Activated CD4-positive, alpha-beta memory T cell treated with anti-CD3 and anti-CD28 coated beads, Interleukin-2, amount 10 ng/mL, durations not matched to agents 7 days and 5 days (primary cell): ENCODE measurements at places on chromosomes 12 and 14. TPM values are rescaled to one million over a fixed set of nuclear protein-coding genes. Genes with fewer than 3 reads are reported as not detected.

DNA sequence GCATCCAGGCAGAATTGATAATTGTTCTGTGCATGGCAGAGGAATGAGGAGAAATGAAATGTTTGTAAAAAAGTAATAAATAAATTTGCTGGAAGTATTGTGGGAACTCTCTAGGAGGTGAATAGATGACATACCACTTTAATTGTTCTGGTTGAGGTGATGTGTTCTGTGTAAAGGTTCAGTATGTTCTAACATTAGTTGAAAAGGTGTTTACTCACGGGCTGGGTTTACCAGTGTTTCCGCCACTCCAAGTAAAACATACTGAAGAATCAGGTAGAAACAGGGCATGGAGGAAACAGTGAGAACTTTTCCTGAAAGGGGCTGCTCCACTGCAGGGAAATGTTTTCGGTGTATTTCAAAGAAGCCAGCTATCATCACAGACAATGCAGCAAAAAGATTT is 53.3 kb downstream of the SLC15A5 start:
- no peak overlapping the region for H3K4me3 ChIP-seq
- H3K36me3 ChIP-seq = no peaks in the 10 kb centered on the region
- H3K4me1 ChIP-seq = no peaks in the 10 kb centered on the region
- H3K27me3 ChIP-seq = no peaks in the 10 kb centered on the region
- no peak for DNase-seq

DNA sequence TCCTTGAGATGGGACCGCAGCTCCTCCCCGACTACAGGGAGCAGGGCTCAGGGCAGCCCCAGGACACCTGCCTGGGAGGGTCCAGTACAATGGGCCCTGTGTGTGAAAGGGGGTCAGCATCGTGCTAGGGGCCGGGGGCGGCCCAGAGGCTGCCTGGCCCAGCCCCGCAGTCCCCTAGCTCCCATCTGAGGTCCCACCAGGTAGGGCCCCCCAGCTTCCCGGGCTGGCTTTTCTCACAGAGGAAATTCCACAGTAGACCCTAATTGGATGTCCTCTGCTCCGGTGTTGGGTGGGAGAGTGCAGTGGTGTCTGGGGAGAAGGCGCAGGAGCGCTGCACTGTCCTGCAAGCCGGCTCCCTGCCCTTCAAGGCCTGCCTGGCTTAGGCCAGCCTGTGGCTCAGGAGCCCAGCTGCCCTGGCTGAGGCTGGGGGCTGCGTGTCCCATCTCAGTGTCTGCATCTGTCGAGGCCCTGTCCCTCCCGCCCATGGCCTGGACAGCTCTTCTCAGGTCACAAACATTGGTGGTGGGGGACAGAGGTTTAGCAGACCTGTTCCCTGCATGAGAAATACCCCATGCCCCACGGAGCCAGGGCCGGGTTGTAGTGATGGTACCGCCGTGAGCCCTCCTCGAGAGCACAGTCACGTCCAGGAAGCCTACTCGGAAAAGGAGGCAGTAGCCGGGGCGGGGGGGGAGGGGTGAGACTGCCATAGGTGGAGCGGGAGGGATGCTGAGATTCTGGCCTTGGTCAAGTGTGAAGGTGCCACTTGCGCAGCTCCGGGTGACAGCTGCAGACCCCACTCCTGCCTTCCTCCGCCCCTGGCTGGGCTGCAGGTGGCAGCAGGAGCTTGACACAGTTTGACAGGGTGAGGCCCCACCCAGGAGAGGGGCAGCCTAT is 11.6 kb downstream of the HIP1R start:
- no peaks in the 10 kb centered on the region for H3K4me1 ChIP-seq
- H3K36me3 ChIP-seq = no peaks in the 10 kb centered on the region
- H3K27me3 ChIP-seq = no peaks in the 10 kb centered on the region
- H3K27ac ChIP-seq = no peak overlapping the region
- no peak for DNase-seq
- H3K4me3 ChIP-seq = no peak overlapping the region

Gene RAPGEF3
- 1.6 TPM for total RNA-seq

Gene FITM1
- total RNA-seq = 1.4 TPM

GRCh38 chr12:42145552-42146215 is 1.0 kb upstream of the GXYLT1 start:
- H3K27ac ChIP-seq = peak overlapping the region; percentile 50
- H3K4me3 ChIP-seq = peak overlapping the region; percentile 79
- peaks cover 3% of the 10 kb centered on the region for H3K36me3 ChIP-seq
- peaks cover 29% of the 10 kb centered on the region for H3K4me1 ChIP-seq
- DNase-seq = no peak
- peaks cover 3% of the 10 kb centered on the region for H3K27me3 ChIP-seq

DNA sequence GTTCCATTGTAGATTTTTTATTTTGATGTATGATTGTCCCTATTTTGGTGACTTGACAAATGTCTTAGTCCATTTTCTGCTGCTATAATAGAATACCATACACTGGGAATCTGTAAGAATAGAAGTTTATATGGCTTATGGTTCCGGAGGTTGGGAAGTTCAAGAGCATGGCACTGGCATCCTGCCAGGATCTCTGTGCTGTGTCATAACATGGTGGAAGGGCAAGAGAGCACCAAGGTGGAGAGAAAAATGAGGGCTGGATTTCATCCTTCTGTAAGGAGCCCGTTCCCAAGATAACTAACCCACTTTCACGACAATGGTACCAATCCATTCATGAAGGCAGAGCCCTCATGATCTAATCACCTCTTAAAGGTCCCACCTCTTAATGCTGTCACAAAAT is 176.7 kb downstream of the TMEM132D start:
- H3K27ac ChIP-seq = no peak overlapping the region
- H3K27me3 ChIP-seq = no peaks in the 10 kb centered on the region
- H3K4me3 ChIP-seq = no peak overlapping the region
- no peak for DNase-seq
- no peaks in the 10 kb centered on the region for H3K4me1 ChIP-seq
- no peaks in the 10 kb centered on the region for H3K36me3 ChIP-seq

DNA sequence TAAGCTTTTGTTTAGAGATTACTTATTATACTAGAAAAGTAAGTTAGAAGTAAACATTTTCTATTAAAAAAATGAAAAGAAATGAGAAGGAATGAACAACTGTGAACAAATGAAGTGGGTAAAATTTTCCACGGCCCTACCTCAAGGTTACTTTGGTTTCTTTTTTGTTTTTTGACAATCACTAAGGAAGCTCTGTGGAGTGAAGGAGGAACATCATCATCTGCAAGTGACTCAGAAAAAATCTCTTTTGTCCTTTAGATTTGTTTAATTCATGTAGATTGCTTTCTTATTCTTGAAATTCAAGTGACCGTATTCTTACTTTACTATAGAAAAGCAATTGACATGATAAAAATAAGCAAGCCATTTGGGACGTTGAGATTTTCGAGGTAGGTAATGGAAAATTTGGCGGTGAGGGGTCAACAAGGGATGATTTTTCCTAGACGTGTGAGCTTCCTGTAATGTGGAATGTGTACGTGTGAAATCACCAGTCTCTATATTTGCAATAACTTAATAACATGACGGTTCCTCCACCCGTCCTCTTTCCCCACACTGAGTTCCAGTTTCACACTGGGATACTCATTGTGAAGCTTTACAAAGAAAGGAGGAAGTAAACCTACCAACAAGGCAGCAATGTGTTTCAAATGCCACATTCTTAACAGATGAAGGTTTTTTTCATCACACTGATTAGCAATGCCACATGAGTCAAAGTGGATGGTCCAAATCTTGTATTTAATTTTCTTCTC is 62.3 kb upstream of the EGLN3 start:
- H3K27me3 ChIP-seq = peaks cover 14% of the 10 kb centered on the region
- H3K27ac ChIP-seq = no peak overlapping the region
- no peak for DNase-seq
- H3K4me3 ChIP-seq = no peak overlapping the region

GRCh38 chr14:59360923-59361794 is 104.0 kb downstream of the GPR135 start:
- H3K27me3 ChIP-seq = no peaks in the 10 kb centered on the region
- no peak overlapping the region for H3K4me3 ChIP-seq
- no peak overlapping the region for H3K27ac ChIP-seq
- H3K4me1 ChIP-seq = no peaks in the 10 kb centered on the region
- no peak for DNase-seq
- peaks cover 8% of the 10 kb centered on the region for H3K36me3 ChIP-seq

DNA sequence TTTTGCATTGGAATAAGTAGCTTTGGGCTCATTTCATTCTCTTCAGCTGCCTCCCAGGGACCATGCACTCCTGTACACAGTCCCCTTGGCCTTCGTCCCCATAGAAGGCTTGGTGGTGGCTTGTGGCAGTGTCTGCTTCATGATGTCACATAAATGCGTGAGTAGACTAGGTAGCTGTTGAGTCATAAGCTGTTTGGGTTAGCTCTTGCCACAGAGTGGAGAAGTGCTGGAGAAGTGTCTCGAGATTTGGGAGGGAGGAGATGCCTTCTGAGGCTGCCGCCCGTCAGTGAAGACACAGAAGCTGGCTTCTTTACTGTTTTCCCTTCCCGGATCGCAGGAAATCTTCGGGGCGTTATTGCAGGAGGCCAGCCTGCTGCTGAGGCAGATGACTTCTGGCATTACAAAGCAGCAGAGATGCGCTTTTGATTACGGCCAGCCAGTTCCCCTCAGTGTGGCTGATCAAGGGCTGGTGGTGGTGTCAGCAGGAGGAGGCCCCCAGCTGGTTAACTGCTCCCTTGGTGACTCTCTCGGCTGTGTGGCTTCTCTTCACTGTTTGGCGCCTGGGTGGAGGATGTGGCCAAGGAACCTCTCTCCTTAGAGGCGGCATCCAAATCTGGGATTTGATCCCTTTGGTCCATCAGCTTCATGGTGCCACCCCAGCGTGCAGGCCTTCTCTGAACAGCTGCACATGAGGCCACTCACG is 67.6 kb downstream of the AACS start:
- DNase-seq = no peak
- H3K36me3 ChIP-seq = no peaks in the 10 kb centered on the region
- H3K4me1 ChIP-seq = no peaks in the 10 kb centered on the region
- no peak overlapping the region for H3K27ac ChIP-seq

Gene GDF3
- not detected for total RNA-seq

Gene MYO1A
- total RNA-seq = 0.28 TPM

DNA sequence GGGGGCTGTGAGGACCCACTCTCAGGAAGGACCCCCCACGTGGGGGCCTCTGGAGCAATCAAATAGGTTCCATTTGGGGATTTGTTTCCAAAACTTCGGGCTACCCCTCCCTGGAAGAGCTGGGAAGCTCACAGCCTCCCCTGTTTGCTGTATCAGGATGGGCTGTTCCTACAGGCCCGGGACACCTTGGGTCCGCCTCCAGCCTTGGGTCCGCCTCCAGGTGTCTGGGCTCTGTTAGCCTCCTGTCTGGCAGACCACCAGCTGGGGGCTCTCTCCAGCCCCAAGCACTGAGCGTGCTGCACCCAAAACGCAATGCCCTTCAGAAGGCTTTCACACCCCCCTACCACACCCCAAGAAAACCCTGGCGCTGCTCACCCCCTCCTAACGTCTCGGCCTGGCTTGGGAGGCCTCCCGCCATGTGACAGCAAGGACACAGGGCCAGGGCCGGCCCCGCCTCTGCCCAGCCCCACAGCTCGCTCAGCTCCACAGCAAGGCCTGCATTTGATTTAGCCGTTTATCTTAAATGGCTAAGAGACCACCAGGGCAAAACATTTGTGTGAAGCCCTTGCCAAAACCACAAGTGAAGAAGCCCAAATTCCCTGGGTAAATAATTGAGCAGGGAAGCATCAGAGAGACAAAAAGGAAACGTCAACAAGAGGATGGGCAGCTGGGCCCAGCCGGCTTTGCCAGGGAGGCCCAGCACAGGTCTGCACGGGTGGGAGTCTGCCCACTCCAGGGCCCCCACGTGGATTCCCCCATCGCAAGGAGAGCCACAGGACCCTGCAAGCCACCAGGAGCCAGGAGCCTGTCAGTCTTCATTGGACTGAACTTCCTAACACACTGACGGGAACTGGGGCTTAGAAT is 39.9 kb downstream of the BCL11B start:
- peaks cover 94% of the 10 kb centered on the region for H3K4me1 ChIP-seq
- H3K27me3 ChIP-seq = no peaks in the 10 kb centered on the region
- H3K4me3 ChIP-seq = peak overlapping the region; percentile 76
- peaks cover 74% of the 10 kb centered on the region for H3K36me3 ChIP-seq
- H3K27ac ChIP-seq = peak overlapping the region; percentile 99
